ENCODE measurements at places on chromosomes 11 and 22. TPM values are rescaled to one million over a fixed set of nuclear protein-coding genes. Genes with fewer than 3 reads are reported as not detected.

GAL3ST3 gene
- 49.2 TPM for total RNA-seq

TRIM34 gene
- total RNA-seq = 7.4 TPM

- no peaks in the 10 kb centered on the region for H3K27me3 ChIP-seq
- no peak overlapping the region for H3K27ac ChIP-seq
- H3K36me3 ChIP-seq = no peaks in the 10 kb centered on the region
These were observed 9.7 kb upstream of the RCN1 start for GRCh38 chr11:32081129-32081641.

TSSK2 gene
- total RNA-seq = not detected

- no peak for DNase-seq
- H3K36me3 ChIP-seq = no peaks in the 10 kb centered on the region
- H3K4me3 ChIP-seq = no peak overlapping the region
- H3K27ac ChIP-seq = no peak overlapping the region
These were observed 24.5 kb upstream of the GUCY1A2 start for GRCh38 chr11:107042748-107043147.

OR8I2 gene
- not detected for total RNA-seq

SHANK3 gene
- total RNA-seq = 21.2 TPM

DNA sequence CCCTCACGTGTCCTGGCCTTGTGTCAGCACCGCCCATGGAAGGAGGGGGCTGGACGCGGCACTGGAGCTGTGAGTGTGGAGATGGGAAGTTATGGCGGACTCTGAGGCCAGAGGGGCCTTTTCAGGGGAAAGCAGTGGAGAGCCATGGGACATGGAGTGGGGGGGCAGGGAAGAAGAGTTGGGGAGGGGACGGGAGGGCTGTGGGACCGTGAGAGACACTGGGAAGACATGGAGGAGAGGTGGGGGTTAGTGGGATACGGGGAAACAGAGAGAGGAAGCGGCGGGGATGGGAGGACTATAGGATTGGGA is 58.2 kb downstream of the FBXO7 start:
- peaks cover 6% of the 10 kb centered on the region for H3K4me1 ChIP-seq
- no peaks in the 10 kb centered on the region for H3K36me3 ChIP-seq
- no peak overlapping the region for H3K4me3 ChIP-seq
- H3K27me3 ChIP-seq = no peaks in the 10 kb centered on the region

ATP6V1E1 gene
- 88.6 TPM for total RNA-seq

HEPHL1 gene
- not detected for total RNA-seq

- no peaks in the 10 kb centered on the region for H3K4me1 ChIP-seq
- H3K27ac ChIP-seq = no peak overlapping the region
- H3K27me3 ChIP-seq = no peaks in the 10 kb centered on the region
- H3K4me3 ChIP-seq = no peak overlapping the region
These were observed 9.8 kb downstream of the EHBP1L1 start for GRCh38 chr11:65585396-65586246.

- H3K4me1 ChIP-seq = no peaks in the 10 kb centered on the region
- no peak for DNase-seq
- no peaks in the 10 kb centered on the region for H3K36me3 ChIP-seq
- H3K27ac ChIP-seq = no peak overlapping the region
- H3K4me3 ChIP-seq = no peak overlapping the region
These were observed 13.8 kb upstream of the OR56A3 start for GRCh38 chr11:5928271-5928670.

GRCh38 chr22:36397131-36398093 is 9.6 kb upstream of the MYH9 start:
- no peaks in the 10 kb centered on the region for H3K27me3 ChIP-seq
- peaks cover 40% of the 10 kb centered on the region for H3K4me1 ChIP-seq
- no peaks in the 10 kb centered on the region for H3K36me3 ChIP-seq
- peak overlapping the region; percentile 73 for H3K27ac ChIP-seq
- no peak for DNase-seq
- H3K4me3 ChIP-seq = no peak overlapping the region

RTN4R gene
- total RNA-seq = 4.6 TPM

DNA sequence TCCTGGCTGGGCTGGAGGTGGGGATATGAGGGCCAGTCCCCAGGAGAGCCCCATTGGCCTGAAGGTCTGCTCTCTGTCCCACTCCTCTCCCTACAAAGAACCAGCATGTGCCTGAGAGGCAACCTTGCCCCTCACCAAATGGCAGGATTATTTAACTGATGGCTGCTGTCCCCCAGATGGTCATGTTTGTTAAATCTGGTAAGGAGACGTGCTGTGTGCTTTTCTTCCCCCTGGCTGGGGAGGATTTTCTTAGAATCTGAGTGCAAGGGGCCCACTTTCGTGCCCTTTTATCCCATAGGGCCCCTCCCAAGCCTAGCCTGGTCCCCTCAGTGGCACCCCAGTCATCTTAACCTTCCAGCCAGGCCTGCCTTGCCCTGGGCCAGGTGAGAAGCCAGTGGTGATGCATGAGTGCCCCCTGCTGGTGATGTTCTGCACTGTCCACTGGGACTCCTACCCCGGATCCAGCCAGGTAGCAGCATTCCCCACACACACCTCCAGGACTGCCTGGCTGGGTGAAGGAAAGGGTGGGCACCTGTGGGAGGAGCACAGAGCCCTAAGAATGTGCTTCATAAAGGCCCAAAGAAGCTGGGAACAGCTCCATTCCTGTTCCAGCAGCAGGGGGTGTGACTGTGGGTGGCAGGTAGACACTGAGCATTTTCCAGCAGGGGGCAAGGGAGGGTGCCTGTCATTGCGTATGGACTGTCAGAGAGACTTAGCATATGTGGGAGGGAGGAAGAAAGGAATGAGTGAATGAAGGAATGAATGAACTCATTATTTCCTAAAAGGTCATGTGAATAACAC is 28.9 kb downstream of the MFNG start:
- no peaks in the 10 kb centered on the region for H3K27me3 ChIP-seq
- H3K36me3 ChIP-seq = no peaks in the 10 kb centered on the region
- H3K4me3 ChIP-seq = no peak overlapping the region
- peaks cover 8% of the 10 kb centered on the region for H3K4me1 ChIP-seq
- peak; percentile 60 for DNase-seq

- no peaks in the 10 kb centered on the region for H3K36me3 ChIP-seq
- no peak for DNase-seq
- H3K27me3 ChIP-seq = no peaks in the 10 kb centered on the region
These were observed 79.9 kb upstream of the GRIK4 start for GRCh38 chr11:120431633-120432032.

DNA sequence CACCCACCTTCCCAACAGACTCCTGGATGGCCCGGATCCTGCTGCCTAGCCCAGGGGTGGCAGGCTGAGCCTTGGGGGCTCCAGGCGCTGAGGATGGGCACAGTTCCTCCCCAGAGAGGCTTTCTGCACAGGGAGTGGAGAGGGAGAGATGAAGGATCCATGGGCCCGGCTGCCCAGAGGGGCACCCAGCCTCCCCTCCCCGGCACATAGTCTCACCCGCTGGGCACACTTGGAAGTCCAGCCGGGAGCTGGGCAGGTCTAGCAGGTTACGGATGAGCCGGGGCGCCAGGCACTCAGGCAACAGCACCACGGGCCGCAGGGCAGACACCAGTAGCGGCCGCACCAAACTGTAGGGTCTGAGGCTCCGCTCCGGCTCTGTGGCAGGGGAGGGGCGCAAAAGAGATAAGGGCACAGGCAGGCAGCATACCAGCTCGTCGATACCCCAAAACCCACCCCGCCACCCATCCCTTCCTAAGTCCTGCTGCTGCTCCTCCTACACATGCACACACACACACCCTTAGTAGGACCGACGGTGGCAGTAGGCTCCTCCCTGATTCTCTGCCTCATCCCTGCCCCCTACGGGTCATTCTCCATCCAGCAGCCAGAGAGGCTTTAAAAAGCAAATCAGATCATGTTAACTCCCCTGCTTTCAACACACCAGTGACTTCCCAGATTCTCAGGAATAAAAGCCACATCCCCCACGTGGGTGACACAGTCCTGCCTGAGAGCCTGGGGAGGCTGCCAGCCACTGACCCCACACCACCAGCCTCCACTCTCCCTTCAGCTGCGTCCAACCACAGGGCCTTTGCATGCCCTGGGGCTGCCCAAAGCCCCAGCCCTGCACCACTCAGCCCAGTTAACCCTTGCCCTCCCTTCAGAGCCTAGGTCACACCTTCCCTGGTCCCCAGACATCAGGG is 6.5 kb upstream of the MFNG start:
- H3K4me1 ChIP-seq = no peaks in the 10 kb centered on the region
- no peak for DNase-seq

DNA sequence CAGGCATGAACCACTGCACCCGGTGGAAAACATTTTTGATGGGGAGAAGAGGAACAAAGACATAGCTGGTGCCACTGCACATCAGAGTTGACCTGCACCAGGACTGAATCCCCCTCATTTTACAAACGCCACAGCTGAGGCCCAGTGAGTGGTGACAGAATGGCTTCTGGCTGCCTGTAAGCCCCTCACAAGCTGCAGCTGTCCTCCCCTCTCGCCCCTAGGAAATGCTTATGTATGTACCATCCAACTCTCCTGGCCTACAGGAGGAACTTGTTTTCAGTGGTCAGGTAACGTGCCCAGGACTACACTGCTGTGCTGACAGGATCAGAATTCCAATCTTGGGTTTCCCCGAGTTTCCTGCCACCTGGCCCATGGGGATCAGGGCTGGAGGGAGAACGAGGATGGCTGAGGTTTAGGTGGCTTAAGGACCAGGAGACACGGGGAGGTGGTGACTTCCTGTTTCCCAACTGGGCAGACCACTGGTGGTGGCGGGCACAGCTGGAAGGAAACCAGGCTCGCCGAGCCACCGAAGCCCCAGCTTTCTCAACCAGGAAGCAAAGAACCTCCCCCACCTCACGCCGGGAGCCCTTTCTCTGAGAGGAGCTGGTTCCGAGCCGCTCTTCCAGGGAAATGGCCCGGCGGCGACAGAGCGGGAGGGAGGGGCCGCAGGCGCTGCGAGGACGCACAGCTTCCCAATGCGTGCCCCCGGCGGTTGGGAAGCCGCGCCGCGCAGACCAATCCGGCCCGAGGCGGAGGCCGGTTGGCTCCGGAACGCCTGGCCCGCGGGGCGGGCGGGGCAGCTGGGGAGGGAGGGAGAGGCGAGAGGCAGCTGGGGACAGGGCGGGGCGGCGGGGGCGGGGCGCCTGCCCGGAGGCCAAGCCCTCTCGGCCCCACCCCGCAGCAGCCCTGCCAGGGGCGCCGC is 1.0 kb upstream of the LRFN4 start:
- H3K27ac ChIP-seq = peak overlapping the region; percentile 87
- H3K4me3 ChIP-seq = peak overlapping the region; percentile 68
- DNase-seq = peak; percentile 96

GRCh38 chr11:16292167-16292859 is 64.0 kb downstream of the SOX6 start:
- H3K27ac ChIP-seq = no peak overlapping the region
- DNase-seq = no peak

DNA sequence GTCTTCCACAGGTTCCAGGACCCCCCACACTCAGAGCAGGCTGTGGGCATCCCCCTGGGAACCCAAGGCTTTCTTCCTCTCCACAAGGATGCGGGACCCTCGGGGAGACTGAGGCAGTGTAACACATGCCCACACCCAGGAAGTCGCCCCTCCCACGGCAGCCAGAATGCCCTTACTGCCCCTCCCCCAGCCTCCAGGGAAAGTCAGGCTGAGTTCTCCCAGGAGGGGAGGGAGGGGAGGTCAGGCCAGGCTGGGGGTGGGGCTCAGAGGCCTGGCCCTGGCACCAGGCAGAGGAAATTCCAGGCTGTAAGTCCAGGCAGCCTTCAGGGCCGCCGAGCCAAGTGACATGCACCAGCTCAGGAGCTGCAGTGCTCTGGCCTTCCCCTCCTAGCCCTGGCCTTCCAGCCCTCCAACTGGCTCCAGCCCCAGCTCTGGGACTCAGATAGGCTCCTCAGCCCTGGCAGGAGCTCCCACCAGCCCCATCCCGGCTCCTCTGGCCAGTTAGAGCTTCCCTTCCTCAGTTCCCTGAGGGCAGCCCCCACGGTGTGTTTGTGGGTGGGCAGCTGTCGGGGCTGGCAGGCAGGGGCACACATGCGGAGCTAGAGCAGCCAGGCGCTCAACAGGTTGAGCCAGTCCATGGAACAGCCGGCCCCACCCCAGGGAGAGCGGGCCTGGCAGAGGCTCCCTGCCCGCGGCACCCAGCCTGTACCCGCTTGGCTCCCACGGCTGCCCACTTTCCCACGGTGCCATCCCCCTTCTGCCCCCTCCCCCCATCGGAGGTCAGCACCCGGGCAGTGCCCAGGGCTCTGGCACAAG is 3.6 kb downstream of the BCL9L start:
- H3K4me3 ChIP-seq = peak overlapping the region; percentile 92
- no peaks in the 10 kb centered on the region for H3K27me3 ChIP-seq
- H3K4me1 ChIP-seq = peaks cover 72% of the 10 kb centered on the region
- peak; percentile 90 for DNase-seq
- peak overlapping the region; percentile 97 for H3K27ac ChIP-seq

MFRP gene
- not detected for total RNA-seq

GRCh38 chr11:130765951-130766649 is 150.2 kb downstream of the SNX19 start:
- no peak for DNase-seq
- no peaks in the 10 kb centered on the region for H3K36me3 ChIP-seq
- H3K4me3 ChIP-seq = no peak overlapping the region
- H3K27me3 ChIP-seq = no peaks in the 10 kb centered on the region
- H3K27ac ChIP-seq = no peak overlapping the region

DNA sequence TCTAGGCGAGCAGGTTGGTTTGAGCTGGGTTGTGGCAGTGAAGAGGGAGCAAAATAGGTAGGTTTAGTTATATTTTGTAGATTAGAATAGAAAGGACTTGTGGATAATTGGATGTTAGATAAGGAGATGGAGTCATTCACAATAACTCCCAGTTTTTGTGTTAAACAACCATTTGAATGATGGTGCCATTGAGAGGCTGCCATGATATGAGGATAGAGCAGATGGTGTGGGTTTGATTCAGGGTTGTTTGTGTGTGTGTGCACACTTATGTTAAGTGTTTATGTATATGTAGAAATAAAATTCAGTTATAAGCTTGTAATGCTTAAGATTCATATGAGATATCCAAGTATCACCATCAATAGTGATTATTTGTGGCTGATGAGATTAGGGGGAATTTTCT is 166.6 kb downstream of the NXPE2 start:
- H3K36me3 ChIP-seq = no peaks in the 10 kb centered on the region
- no peak for DNase-seq
- no peaks in the 10 kb centered on the region for H3K27me3 ChIP-seq
- H3K4me1 ChIP-seq = peaks cover 4% of the 10 kb centered on the region

DNA sequence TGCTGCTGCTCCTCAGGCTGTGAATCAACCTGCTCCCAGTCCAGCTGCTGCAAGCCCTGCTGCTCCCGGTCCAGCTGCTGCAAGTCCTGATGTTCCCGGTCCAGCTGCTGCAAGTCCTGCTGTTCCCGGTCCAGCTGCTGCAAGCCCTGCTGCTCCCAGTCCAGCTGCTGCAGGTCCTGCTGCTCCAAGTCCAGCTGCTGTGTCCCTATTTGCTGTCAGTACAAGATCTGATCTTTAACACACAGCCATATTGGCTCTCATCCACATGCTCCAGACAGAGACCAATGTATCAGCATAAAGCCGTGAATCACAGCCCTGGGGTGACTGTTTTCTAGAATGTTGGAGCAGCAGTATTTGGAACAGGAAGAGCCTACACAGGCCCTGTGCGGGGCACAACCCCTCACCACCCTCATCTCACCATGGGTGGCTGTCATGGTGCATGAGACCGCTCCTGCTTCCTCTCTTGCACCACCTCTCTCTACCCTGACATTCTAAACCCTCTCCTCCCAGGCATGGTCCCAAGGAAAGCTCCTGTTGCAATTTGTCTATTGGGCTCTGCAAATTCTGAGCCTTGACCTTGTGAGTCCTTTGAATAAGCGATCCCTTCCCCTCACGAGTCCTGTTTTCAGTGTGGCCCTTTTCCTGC is 3.5 kb downstream of the KRTAP5-10 start:
- no peaks in the 10 kb centered on the region for H3K36me3 ChIP-seq
- H3K27ac ChIP-seq = no peak overlapping the region
- H3K4me3 ChIP-seq = no peak overlapping the region
- no peaks in the 10 kb centered on the region for H3K4me1 ChIP-seq

Data from thyroid gland (tissue), 4 donors.